ENCODE measurements at places on chromosomes 4 and X.

DNA sequence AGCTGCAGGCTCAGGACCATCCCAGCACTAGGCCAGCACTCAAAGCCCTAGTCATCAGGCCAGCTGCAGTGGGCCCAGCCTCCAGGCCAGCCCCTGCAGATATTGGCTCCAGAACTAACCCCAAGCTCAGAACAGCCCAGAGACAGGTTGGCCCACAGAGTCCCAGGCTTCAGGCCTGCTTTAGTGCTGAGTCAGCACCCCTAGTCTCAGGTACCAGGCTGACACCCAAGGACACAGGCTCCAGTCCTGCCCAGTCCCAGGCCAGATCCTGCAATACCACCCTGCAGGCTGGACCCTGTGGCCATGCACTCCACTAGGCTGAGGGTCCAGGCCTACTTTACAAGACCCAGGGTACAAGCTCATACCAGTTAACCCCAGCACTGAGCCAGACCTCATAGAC is 234.4 kb upstream of the GPRIN3 start:
- DNase-seq = no peak

GRCh38 chr4:149951152-149951900 is 126.9 kb upstream of the DCLK2 start:
- DNase-seq = no peak

- no peak for DNase-seq
Measured at GRCh38 chr4:139884438-139884837, 218.8 kb downstream of the MGST2 start.

DNA sequence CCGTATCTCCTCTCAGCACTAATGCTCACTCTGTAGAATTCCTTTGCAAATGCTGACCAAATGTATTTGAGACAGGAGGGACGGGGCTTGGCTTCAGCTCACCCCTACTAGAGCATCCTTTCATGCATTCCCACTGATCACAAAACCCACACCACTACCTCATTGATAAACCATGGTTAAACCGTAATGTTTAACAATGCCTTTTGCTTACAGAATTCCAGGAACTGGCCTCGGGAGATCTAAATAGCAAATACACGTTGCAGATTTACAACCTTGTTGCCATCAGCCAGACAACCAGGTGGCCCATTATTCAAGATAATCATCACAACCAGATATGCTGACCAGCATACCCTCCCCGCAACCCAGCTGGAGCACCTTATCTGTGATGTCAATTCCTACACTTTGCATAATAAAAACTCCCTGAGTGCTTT is 391.9 kb downstream of the KCTD8 start:
- DNase-seq = no peak

GRCh38 chr4:19557161-19557560 is 694.5 kb upstream of the SLIT2 start:
- DNase-seq = peak; percentile 2

DNA sequence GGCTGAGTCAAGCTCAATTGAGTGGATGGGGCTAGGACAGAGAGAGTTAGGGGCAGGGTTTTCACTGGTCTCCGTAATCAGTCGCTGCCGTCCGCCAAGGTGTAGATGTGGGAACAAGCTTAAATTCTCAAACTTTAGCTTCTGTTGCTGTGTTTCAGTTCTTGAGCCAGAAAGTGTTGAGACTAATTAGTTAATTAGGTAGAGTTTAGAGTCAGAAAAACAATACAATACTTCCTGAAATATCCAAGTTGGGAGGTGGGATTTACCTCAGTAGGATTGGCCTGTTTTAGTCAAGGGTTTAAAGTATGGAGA is 1.1 kb upstream of the UBE2D3 start:
- DNase-seq = no peak
